Mesenteric fat pad (tissue), 1 donor: ENCODE measurements at places on chromosomes 1 and 21. TPM values are rescaled to one million over a fixed set of nuclear protein-coding genes. Genes with fewer than 3 reads are reported as not detected.

The TRIM62 gene
- total RNA-seq = 4.4 TPM

DNA sequence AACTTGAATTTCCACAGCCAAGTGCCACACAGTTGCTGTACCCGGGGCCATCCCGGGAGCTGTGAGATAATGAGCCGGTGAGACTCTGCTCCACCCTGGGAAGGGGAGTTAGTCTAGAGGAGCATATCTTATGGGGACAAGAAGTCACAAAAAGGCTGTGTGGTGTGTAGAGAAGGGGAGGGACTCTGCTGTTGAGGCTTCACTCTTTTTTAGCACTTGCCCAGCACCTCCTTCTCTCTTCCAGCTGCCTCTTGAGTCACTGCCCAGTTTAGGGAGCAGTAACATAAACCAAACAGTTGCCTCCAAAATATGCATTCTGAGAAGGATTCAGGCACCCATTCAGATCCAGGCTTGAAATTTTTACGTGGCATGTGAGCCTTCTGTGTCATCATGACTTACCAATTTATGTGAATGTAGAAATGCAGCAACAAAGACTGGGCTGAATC lies 744 bp upstream of the WDR26 start:
- DNase-seq = no peak

DNA sequence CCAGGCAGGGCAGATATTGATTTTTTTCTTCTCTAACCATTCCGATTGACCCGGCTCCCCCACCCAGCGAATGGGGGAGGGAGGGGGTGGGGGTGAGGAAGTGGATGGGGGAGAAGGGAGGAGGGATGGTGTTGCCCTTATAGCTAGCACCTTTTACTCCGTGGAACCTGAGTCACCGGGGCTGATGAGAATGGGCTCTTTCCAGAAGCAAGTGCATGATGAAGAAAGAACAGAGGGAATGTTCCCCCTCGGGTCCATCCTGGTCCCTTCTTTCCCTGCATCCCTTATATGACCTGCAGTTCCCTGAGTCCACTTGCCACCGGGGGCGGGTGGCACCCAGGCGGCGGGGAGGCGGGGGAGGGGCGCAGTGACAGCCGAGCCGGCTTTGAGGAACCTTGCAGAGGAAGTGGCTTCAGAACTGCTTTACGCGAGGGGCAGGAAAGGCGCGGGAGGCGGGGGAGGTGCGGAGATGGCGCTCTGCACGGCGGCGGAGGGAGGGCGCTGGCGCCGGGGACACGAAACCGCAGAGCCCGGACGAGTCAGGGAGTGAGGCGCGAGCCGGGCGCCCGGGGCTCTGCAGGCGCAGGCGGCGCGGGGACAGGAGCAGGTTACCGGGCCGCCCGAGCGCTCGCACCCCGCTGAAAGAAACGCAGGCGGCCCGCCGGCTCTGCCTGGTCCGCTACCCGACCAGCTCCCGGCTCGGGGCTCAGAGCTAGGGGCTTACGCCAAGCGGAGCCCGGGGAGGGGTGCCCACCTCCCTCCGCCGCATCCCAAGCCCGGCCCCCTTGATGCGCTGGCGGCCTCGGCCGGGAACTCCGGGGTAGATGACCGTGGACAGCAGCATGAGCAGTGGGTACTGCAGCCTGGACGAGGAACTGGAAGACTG lies 49.7 kb downstream of the RASSF5 start:
- peak; percentile 94 for DNase-seq

DNA sequence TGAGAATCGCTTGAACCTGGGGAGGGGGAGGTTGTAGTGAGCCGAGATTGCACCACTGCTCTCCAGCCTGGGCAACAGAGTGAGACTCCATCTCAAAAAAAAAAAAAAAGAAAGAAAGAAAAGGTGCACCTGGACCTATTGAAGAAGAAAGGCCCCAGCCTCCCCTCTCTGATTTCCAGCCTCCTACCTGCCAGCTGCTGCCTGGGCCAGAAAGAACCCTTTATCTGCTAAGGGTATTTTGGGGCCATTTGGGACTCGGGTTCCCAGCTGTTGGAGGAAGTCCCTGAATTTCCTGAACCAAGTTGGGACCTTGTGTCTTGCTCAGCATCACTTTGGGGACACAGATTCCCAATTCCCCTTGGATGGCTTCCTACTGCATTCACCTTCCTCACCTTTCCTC lies 3.9 kb upstream of the TNFRSF8 start:
- no peak for DNase-seq

DNA sequence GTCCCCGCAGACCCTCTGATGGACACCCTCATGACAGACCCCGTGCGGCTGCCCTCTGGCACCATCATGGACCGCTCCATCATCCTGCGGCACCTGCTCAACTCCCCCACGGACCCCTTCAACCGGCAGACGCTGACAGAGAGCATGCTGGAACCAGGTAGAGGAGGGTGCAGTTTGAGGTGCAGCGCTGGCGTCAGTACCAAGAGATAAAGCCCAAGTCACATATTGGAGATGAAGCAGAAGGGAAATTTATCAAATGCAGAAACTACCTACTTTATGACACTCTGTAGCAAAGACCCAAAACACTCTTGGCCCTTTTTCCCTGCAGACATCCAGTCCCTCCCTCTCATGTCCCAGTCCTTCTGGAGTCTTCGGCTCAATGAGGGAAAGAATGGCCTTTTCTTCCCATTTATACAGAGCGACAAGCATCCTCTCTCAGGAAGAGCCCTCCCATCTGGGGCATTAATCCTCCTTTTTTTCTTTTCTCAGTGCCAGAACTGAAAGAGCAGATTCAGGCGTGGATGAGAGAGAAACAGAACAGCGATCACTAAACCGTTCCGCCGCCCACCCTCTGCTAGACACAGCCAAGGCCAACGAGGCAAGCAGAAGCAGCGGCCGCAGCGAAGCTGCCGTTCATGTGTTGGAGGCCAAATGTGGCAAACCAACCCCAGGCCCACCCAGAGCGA lies 30.8 kb upstream of the KIF1B start:
- DNase-seq = no peak

DNA sequence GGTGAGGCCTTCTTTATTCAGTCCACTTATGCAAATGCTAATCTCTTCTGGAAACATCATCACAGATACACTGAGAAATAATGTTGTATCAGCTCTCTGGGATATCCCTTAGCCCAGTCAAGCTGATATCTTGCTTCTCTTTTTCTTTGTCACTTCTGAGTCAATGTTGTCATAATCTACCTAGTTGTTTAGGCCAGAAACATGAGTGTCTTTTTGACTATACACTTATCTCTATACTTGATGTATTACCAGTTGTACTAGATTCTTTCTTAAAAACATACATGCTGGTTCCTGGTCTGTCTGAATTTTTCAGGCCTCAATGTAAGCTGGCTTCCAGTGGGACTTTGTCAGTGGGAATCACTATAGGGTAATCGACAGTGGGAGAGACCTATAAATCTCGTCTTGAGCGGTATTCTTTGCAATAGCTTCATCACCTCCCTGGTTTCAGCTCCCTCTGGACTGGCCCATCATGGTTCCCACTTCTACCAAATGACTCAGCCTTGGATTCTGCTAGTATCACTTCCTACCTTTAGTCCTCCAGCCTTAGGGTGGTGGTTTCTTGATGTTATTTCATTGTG lies 135.2 kb upstream of the CYYR1 start:
- DNase-seq = no peak

The S100A8 gene
- 674 TPM for total RNA-seq
